ENCODE measurements at places on chromosomes 12 and 14.

GRCh38 chr12:76069339-76069738 lies 15.1 kb downstream of the NAP1L1 start:
- DNase-seq, result no peak

GRCh38 chr14:57403521-57403864 lies 13.1 kb downstream of the NAA30 start:
- no peak for DNase-seq

GRCh38 chr12:113874999-113875561 lies 91.0 kb downstream of the RBM19 start:
- no peak for DNase-seq

GRCh38 chr12:27109334-27110028 lies 27.1 kb upstream of the C12orf71 start:
- DNase-seq, result no peak

DNA sequence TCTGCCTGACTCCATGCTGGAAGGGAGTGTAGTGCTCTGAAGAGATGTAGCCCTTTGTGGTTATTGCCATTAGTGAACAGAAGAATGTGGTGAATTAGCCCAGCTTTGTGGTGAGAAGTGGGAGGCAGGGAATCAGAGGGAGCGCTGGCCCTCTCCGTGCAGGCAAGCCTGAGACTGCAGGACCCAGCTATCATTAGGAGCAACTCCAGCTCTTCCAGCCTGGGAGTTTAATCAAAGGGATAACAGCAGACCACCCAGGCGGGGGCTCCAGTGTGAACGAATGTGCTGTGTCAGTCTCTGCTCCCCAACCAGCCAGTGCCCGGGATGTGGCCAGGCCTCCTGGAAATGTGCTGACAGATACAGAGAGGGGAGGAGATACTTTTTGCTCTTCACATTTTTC lies 142.7 kb downstream of the TTLL5 start:
- no peak for DNase-seq

GRCh38 chr12:91926848-91927247 lies 218.8 kb downstream of the BTG1 start:
- DNase-seq, result peak; percentile 99

DNA sequence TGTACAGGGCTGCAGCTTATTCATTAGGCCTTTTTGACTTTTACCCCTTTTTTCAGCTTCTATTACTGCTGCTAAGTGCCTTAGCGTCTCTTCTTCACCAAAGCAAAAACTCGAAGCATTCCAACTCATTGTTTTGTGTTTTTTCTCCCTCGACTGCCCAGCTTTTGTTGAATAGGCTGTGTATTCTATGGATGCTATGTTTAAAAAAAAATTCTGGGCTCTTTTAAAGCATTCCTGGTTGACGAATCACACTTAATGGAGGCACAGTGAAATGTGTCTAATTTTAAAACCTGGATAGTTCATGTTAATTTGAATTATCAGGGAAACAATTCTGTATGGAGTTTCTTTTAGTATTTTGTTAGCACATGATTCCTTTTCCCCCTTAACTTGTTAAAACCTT lies 29.7 kb downstream of the KTN1 start:
- no peak for DNase-seq

DNA sequence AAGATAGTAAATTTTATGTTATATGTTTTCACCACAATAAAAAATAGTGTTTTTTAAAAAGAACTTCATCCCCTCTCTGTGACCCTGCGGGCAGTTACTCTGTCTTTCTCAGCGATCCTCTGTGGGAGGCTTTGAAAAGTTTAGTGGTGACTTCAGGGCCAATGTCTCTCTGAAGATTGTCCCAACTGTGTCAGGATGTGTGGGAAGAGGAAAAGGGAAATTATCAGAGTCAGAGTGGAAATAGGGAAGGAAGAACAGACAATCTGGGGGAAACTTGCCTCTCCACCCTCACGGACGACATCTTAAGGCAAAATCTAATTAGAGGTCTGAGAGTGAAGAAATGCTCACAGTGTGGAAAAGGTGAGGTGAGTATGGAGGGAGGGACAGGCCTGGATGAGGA lies 3.5 kb upstream of the OR10P1 start:
- DNase-seq, result no peak

- peak; percentile 78 for DNase-seq
These were observed 82.2 kb downstream of the PAPOLA start for GRCh38 chr14:96584199-96584906.

- no peak for DNase-seq
These were observed 58.6 kb downstream of the TRHDE start for GRCh38 chr12:72330784-72331183.

DNA sequence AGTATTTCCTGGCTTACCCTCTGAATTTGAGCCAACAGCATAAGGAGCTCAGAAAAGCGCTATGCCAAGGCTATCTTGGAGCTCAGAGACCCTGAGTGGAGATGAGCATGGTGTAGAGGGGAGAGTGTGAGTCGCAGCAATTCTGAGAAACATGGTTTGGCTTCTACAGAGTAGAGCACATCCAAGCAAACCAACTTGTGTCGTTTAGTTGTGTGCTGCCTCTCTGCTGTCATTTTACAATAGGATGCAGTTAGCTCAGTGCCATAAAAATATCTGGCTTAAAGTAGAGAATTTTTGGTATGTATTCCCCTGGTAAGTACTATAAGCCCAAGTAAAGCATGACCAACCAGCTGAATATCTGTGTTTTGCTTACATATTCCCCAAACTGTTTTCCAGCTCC lies 249.2 kb downstream of the TRHDE start:
- DNase-seq, result no peak

DNA sequence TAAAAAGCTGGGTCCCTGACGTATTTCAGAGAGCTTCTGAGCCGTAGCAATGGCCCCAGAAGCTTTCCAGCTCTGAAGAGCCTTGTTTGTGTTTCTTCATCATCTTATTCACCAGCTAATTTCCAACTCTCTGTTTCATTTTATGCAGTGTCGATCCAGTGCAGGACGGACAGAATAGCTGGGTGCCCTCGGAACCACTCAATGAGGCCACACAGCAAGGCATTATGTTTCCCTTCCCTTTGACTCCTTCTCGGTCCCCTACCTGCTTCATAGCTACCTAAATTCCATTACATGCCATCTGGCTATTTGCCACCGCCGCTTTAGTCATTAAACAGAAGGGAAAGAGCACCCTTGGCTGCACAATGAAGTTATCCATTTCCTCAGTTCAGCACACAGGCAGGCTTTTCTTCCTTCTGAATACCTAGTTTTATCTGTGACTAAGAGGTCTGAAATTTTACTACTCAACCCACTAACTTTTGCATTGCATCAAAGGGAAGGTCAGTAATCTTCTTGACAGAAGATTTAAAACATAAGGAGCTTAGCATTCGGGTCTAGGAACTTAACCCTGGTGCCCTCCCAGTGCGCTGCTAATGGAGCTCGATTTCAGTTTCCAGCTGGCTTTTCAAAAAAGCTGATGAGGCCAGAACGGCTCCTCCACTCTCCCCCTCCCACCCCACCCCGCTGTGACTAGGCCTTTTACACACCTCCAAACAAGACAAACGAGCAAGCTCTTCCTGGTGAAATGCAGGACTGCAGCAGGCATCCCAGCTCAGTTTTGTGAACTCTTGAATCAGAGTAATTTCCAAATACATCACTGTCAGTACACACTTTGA lies 176.8 kb downstream of the GXYLT1 start:
- no peak for DNase-seq
